ENCODE measurements at places on chromosomes 2 and 18.

- no peak for DNase-seq
Observed at GRCh38 chr2:132632000-132632649, 37.9 kb downstream of the LYPD1 start.

DNA sequence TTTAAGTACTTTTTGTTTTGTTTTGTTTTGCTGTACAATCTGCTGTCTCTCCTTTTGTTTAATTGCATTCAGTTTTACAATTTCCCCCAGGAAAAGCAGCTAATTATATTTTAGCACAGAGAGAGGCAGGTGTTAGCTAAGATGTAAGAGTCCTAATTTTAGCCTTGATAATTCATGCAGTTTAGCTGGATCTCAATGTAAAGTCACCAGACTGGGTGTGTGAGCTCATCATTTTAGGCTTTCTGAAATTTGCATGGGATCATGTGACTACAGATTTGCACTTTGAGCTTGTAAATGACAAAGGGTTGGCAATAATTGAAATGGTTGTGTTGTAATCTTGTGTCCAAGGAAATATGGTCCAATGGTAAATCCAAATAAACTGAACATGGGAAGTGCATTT lies 68.5 kb downstream of the ETAA1 start:
- DNase-seq, result no peak

DNA sequence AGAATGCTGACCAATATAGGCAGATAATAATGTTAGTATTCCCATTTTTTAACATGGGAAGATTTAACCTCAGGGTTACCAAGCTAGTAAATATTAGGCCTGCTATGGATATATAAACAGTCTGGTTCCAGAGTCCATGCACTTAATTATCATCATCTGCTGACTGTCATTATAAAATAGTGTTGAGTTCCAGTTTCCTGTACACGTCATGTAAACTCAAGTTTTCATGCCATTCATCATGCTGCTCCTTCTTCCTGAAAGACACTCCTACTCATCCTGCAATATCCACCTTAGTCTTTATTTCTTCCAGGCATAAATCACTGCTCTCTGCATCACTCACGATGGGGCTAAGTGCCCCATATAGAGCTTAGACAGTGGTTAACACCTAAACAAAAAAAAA lies 420.8 kb upstream of the SPHKAP start:
- no peak for DNase-seq

DNA sequence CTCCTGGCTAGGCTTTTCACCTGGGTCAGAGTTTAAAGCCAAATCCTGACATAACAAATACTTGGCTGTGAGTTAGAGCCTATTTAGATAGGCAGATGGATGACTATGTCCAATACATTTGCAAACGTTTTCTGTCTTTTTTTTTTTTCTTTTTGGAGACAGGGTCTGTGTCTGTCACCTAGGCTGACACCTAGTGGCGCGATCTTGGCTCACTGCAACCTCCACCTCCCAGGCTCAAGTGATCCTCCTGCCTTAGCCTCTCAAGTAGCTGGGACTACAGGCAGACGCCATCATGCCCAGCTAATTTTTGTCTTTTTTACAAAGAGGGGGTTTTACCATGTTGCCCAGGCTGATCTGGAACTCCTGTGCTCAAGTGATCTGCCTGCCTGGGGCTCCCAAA lies 124.8 kb downstream of the DYM start:
- DNase-seq, result no peak

- peak; percentile 65 for DNase-seq
Observed at GRCh38 chr2:43343573-43344304, 117.3 kb upstream of the ZFP36L2 start.

- no peak for DNase-seq
Observed at GRCh38 chr18:23387265-23387664, 65.8 kb upstream of the RIOK3 start.

- no peak for DNase-seq
Observed at GRCh38 chr18:8912348-8913326, 189.9 kb upstream of the NDUFV2 start.

- DNase-seq, result no peak
Observed at GRCh38 chr2:105486762-105487141, 87.9 kb upstream of the FHL2 start.

DNA sequence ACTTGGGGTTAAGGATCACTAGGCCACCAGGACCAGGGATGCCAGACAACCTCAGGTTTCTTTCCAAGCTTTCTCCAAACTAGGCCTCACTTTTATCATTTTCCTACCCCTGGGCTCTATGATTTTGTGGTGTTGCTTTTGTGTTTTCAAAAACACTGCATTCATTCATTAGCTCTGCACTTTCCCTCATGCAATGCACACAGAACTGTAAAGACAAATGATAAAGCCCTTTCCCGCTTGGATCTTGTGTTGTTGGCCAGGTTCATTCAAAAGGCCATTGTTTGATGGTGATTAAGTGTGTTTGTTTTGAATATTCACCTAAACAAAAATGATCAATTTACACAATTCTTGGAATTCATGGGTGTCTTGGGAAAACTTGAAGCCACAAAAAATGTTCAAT lies 210.7 kb upstream of the TNP1 start:
- no peak for DNase-seq

DNA sequence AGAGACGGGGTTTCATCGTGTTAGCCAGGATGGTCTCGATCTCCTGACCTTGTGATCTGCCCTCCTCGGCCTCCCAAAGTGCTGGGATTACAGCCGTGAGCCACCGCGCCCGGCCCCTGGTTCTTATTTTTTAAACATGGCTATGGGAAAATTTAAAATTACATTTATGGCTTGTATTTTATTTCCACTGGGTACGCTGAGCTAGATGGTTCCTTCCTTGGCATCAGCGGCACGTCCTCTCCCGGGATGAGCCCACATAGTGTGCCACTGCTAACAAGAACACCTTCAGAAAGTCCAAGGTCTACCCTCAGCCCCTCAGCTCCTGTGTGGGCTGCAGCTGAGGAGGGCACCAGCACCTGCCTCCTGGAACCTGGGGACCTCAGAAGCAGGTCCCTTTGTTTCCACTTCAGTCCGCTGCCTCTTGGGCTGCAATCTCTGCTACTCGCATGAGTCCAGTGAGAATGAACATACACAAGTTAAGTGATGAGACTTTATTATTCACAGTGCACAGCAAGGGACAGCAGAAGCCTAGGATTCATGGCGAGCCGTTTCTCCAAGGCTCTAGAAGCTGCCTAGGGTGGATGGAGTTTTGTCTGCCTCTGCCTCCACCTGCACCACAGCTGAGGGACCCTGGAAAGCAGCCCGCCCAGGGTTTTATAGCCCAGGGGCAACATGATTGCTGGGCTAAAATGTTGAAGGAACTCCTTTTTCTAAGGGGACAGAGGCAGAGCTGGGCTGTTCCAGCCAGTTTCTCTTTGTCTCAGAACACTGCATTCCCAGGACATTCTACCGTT lies 107.5 kb upstream of the TEX51 start:
- no peak for DNase-seq

DNA sequence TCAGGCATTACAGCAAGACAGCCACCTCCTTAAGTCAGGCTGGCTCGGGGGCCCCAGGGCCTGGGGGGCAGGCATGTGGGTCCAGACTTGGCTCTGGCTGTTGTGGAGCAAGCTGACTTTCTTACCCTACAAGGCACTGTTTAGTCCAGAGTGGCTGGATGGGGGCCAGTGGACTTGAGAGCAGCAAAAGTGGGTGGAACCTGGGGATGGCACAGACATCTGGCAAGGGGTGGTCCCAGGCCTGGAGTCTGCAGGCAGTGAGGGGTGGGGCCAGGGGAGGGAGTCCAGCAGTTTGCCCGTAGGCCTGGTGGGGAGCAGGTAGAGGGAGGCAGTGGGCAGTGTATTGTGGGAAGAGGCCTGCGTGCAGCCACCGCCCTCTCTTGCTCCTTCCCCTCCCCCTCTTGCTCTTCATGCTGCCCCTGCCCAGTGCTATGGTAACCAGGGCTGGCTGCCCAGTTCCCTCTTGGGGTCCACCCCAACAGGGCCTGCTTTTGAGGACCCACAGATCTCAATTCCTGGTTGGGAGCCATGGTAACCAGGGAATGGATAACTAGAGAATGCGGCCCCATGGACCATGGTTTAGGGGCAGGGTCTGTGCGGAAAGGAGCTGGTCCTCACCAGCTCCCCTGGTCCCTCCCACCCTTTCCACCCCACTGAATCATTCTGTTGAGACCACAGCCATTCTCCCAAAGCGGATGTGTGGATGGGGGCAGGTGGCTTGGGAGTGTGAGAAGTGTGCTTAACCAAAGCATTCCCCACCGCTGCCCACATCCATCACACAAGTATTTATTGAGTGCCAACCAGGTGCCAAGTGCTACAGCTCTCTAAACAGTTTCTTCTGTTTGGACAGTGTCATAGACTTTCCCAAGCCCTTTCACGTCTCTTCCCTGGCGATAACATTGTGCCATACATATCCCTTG lies 19.3 kb downstream of the SPEG start:
- DNase-seq, result peak; percentile 99

- DNase-seq, result no peak
Observed at GRCh38 chr2:57760381-57760801, 286.2 kb upstream of the VRK2 start.

DNA sequence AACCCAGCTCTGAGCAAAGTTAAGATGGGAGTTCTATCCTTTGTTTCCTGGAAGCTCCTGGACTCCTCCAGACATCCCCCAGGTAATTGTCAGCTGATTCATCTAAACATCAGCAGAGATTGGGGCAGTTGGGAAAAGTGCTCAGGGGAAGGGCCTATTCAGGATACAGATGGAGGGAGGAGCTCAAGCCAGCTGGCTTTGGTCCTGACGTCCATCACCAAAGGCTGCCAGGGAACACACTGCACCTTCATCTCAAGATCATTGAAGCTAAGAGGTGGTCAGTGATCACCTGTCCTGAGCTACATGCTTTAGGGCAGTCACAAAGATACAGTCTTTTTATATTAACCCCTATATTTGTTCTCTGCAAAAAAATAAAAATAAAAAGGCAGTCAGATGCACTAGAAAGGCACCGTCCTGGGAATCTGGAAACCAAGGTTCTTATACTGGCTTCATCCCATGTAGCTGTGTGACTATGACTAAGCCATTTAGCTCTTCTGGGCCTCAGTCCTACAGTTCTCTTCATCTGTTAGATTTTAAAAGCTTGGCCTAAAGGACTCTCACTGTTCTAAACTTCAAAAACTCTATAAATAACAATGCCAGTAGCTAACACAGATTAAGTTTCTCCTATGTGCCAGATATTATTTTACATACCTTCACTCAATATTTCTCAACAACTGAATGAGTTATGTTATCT lies 446.5 kb downstream of the BCL11A start:
- no peak for DNase-seq

- no peak for DNase-seq
Observed at GRCh38 chr2:44310287-44310686, 35.0 kb downstream of the SLC3A1 start.

- DNase-seq, result no peak
Observed at GRCh38 chr2:144274131-144274530, 245.8 kb downstream of the ZEB2 start.

DNA sequence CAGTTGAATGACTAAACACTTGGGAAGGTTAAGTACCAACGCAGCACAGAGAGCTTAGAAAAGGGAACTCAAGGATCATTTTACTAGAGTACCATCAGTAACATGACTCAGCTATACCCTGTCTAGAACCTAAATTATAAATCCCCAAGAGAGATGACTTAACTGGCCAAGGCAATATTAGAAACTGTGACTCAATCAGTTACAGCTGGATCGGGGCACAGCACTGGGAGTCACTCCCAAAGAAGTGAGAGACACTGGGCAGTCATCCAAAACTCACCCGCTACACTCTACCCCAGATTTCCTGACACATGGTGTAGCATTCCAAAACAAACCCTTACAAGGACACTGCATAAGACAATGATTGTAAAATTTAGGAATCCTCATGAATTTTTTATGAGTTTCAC lies 17.7 kb downstream of the IWS1 start:
- peak; percentile 82 for DNase-seq

DNA sequence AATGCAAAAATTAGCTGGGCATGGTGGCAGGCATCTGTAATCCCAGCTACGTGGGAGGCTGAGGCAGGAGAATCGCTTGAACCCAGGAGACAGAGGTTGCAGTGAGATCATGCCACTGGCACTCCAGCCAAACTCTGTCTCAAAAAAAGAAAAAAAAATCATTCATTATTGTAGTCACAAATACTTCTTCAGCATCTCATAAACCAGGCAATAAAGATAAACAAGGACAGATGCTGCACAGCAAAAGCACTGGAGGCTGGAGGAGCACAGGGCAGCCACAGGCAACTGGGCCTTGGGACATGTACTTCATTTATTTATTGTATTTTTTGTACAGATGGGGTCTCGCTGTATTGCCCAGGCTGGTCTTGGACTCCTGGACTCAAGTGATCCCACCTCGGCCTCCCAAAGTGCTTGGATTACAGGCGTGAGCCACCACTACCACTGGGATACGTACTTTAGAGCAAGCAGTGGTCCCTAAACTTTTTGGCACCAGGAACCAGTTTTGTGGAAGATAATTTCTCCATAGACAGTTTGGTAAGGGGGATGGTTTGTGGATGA lies 16.8 kb upstream of the MAT2A start:
- no peak for DNase-seq

DNA sequence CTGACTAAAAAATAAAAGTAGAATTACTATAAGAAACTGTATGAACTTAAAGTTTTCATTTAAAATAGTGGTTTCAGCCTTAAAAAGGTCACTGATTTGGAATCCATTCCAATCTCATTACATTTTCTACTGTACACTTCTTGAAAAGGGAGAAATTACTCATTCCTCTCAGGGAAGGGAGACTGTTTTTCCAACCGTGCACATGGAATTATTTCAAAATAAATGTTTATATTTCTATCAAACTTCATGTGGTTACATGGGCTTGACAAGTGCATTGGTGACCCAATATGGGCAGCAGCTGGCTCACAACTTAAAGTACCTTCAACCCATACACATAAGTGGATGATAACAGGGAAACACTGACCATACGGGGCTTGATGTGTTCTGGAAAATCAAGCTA lies 324.5 kb upstream of the THUMPD2 start:
- DNase-seq, result no peak

DNA sequence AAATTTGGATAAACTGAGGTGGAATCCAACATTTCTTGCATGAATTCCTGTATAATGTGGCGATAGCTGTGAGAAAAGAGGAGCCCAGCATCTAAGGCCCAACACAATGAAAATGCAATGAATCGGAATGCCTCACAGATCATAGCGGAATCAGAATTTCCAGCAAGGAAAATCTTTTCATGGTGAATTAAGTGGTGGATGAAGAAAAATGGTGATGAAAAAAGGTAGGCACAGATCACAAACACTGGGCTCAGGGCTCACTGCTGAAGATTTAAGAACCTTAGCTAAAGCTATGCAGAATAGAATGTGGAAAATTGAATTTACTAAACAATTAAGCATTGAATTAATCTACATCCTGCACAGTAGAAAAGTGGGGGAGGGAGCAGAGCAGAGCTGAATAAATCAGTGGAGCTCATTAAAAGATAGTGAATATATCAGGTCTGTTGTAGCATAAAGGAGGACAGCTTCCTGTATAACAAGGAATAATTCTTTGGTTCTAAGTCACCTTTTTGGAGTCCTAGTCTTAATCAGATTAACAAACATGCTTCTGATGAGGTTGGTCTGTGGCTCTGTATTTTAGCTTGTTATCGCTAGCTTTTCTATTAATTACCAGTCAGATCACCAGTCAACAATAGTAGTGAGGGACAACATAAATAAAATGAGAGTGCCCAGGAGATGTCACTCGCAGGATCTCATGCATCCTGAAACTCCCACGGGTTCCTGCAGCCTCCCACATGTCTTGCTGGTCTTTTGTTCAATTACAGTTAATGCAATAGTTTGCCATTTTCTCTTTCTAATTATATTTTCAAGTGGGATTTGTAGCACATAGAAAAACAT lies 27.0 kb downstream of the MEIS1 start:
- no peak for DNase-seq

Measured in thoracic aorta (tissue), 2 donors.